HepG2 (cell line): ENCODE measurements at places on chromosomes 11 and 22. TPM values are rescaled to one million over a fixed set of nuclear protein-coding genes. Genes with fewer than 3 reads are reported as not detected.

Gene C11orf71
- 7.8 and 9.4 TPM in 2 replicates for polyA plus RNA-seq

Gene GTSE1
- 7.0 and 10.7 TPM in 2 replicates for polyA plus RNA-seq

Gene POU2F3
- polyA plus RNA-seq: not detected in 2 replicates

GRCh38 chr11:47828284-47828683 lies 19.9 kb downstream of the NUP160 start:
- H3K27ac ChIP-seq: no peak overlapping the region
- DNase-seq: no peak
- no peaks in the 10 kb centered on the region for H3K27me3 ChIP-seq
- H3K36me3 ChIP-seq: peaks cover 46% of the 10 kb centered on the region; the same call in 2 of the 3 replicates

DNA sequence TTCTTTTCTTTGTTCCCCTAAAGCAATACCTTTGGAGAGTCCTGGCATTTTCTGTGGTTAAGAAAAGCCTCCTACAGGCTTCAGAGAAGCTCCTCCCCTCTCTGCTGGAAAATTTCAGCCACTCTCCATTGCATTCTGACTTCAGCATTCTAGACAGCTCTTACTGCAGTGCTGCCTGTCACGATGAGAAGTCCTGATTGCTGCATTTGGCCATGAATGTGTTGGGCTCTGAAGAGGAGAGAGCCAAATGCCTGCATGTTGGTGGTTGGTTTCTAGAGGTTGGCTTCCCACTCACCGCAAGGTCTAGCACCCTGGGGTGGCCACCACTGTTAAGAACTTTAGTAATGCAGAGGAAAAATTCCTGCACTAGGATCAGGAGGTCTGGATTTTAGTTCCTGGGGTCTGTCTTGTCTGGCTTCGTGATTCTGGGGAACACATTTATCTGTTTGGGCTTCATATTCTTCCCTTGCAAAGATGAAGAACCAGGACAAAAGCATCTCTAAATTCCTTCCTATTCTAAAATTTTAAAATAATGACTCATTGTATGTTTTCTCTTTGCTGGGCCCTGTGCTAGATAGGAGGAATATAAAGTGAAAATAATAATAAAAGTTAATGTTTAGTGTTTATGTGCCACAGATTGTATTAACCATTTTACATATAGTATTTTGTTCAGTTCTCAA lies 38.1 kb downstream of the COA4 start:
- no peaks in the 10 kb centered on the region for H3K27me3 ChIP-seq
- H3K36me3 ChIP-seq: peaks cover 31% of the 10 kb centered on the region
- no peak overlapping the region for H3K4me3 ChIP-seq
- no peaks in the 10 kb centered on the region for H3K4me1 ChIP-seq
- DNase-seq: no peak
- H3K27ac ChIP-seq: no peak overlapping the region

DNA sequence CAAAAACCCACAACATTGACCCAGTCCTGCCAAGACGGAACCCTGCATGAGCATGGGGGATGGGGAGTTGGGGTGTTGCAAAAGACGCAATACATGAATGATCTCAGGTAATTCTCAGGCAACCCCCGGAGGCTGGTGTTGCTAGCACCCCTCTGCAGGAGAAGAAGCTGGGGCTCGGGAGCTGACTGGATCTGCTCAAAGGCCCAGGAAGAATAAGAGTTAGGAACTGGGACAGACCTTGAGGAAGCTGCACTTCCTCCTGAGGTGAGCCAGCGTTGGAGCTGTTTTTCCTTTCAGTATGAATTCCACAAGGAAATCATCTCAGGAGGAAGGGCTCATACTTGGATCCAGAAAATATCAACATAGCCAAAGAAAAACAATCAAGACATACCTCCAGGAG lies at the start of gene KRTAP5-9:
Gene KRTAP5-9, plus strand, starts transcription at position 301 of the 400 bp plus-strand sequence. CDS start 238 bp downstream, outside the sequence.
- DNase-seq: no peak
- H3K4me3 ChIP-seq: no peak within 1 kb of the TSS
- H3K27ac ChIP-seq: no peak within 1 kb of the TSS
- no peaks in the 10 kb centered on the region for H3K27me3 ChIP-seq
- peaks cover 86% of the 10 kb centered on the region for H3K4me1 ChIP-seq

DNA sequence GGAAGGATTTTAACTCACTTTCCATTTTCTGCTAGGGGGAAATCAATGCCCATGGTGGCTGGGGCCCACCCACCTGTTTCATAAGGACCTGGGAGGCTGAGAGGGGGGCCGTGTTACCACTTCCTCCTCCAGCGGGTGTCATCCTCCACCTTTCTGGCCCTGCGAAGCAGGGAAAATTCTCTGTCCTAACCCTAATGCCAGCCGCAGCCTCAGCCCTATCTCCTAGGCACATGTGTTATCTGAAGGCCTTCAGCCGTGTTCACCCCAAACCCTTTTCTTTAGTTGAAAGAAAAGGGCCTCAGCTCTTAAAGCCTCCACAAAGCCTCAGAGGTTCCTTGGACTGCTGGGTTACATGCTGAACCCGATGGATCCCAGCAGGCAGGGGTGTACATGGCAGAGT lies 55.4 kb upstream of the NECTIN1 start:
- H3K36me3 ChIP-seq: no peaks in the 10 kb centered on the region
- H3K27me3 ChIP-seq: peaks cover 10% of the 10 kb centered on the region
- H3K4me1 ChIP-seq: no peaks in the 10 kb centered on the region
- no peak overlapping the region for H3K4me3 ChIP-seq

- DNase-seq: no peak
- H3K36me3 ChIP-seq: no peaks in the 10 kb centered on the region
- no peak overlapping the region for H3K4me3 ChIP-seq
- H3K4me1 ChIP-seq: no peaks in the 10 kb centered on the region
Measured at GRCh38 chr11:128737704-128738103, 43.8 kb downstream of the FLI1 start.

DNA sequence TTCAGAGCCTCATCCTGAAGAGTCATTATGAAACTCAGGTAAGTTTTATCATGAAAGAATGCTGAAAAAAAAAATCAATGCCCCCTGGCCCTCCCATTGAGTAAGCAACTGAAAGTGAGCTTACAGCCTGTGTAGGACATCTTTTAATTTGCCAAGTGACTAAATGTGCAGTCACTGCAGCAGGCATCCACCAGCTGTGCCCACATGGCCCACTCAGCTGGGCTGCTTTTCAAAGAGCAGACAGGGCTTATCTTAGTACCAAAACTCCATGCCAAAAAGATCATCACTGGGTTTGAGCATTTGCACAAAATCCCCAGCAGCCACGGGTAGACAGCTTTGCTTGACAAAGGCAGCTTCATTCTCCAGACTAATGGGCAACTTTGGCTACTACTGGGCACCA lies 709.7 kb downstream of the NTM start:
- no peak overlapping the region for H3K27ac ChIP-seq
- H3K36me3 ChIP-seq: no peaks in the 10 kb centered on the region
- DNase-seq: no peak
- no peaks in the 10 kb centered on the region for H3K4me1 ChIP-seq

Gene MPZL2
- polyA plus RNA-seq: 41.0 and 53.7 TPM in 2 replicates

DNA sequence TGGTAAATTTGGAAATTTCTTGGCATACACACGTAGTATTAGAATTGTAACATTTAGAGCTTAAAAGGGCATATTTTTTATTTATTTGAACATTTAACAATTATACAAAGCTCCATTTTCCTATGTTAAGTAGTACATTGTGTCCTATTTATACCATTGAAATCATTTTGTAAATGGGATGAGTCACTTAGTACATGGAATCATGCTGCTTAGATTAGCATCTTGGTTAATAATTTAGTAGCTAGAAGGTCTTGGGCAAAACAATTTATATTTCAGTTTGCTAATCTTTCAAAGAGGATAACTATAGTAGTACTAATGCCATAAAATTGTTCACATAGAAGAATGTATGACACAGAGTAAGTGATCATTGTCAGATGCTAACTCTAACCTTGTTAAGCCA lies 450.1 kb upstream of the LUZP2 start:
- no peaks in the 10 kb centered on the region for H3K36me3 ChIP-seq
- H3K4me3 ChIP-seq: no peak overlapping the region
- H3K27me3 ChIP-seq: no peaks in the 10 kb centered on the region

GRCh38 chr11:34864424-34864823 lies 51.8 kb downstream of the APIP start:
- H3K4me3 ChIP-seq: no peak overlapping the region
- DNase-seq: no peak
- H3K27ac ChIP-seq: no peak overlapping the region
- H3K4me1 ChIP-seq: peaks cover 11% of the 10 kb centered on the region

GRCh38 chr11:27421819-27422494 lies 50.6 kb downstream of the LGR4 start:
- H3K27ac ChIP-seq: no peak overlapping the region
- H3K27me3 ChIP-seq: no peaks in the 10 kb centered on the region
- DNase-seq: no peak
- H3K4me3 ChIP-seq: no peak overlapping the region
- H3K36me3 ChIP-seq: no peaks in the 10 kb centered on the region
- H3K4me1 ChIP-seq: peaks cover 56% of the 10 kb centered on the region

DNA sequence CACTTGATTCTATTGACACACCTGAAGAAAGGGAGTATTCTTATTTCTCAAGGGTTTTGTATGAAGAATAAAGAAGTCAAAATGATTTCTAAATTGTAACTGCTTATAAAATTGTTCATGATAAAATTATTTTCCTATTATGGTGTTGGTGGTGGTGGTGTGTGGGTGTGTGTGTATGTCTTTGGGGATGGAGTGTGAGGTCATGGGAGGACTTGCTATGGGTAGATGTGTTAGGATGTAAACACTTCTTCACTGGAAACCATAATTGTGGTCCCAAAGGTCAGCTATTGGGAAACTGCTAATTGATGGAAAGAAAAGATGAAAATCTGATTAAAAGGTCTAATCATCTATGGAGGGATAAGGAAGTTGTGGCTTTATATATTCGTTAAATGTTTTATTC lies 5.1 kb downstream of the TRIM22 start:
- no peak overlapping the region for H3K27ac ChIP-seq
- no peak overlapping the region for H3K4me3 ChIP-seq
- DNase-seq: no peak
- no peaks in the 10 kb centered on the region for H3K27me3 ChIP-seq
- no peaks in the 10 kb centered on the region for H3K4me1 ChIP-seq

- no peaks in the 10 kb centered on the region for H3K27me3 ChIP-seq
- H3K4me1 ChIP-seq: no peaks in the 10 kb centered on the region
- no peak overlapping the region for H3K27ac ChIP-seq
- no peak for DNase-seq
- no peak overlapping the region for H3K4me3 ChIP-seq
- H3K36me3 ChIP-seq: no peaks in the 10 kb centered on the region
Measured at GRCh38 chr11:16027621-16028020, 328.7 kb downstream of the SOX6 start.

DNA sequence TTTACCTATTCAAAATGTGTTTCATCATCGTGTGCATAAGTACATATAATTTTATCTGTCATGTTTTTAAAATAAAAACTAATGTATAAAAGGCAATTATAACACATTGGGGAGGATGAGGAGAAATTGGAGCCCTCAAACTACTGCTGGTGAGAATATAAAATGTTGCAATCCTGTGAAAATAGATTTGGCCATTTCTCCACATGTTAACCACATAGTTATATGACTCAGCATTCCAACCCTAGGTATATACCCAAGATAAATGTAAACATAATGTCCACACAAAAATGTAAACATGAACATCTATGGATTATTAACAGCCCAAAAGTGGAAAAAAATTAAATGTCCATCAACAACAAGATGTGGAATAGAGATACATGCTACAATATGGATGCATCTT lies 928.0 kb upstream of the FAT3 start:
- H3K27ac ChIP-seq: no peak overlapping the region
- no peaks in the 10 kb centered on the region for H3K36me3 ChIP-seq
- no peaks in the 10 kb centered on the region for H3K27me3 ChIP-seq
- no peaks in the 10 kb centered on the region for H3K4me1 ChIP-seq
- no peak for DNase-seq

DNA sequence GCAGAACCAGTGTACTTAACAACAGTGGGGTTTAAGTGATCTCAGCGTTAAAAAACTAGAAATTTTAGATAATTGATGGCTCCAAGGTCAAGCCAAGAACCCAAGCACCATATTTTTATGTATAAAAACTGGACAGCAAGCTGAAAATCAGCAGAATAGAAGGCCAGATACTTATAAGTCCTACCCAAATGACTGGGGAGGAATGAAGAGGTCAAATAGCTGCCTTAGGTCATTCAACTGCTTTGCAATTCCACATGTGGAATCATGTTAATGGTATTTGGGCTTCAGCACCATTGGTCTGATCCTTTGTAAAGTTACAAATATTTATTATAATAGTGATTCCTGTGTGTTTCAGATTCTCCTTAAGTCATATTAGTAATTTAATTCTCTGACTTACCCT lies 108.4 kb downstream of the FAT3 start:
- no peak for DNase-seq
- no peak overlapping the region for H3K4me3 ChIP-seq
- no peak overlapping the region for H3K27ac ChIP-seq
- H3K36me3 ChIP-seq: no peaks in the 10 kb centered on the region
- H3K4me1 ChIP-seq: no peaks in the 10 kb centered on the region
- H3K27me3 ChIP-seq: no peaks in the 10 kb centered on the region

- H3K4me3 ChIP-seq: no peak overlapping the region
- H3K36me3 ChIP-seq: peaks cover 9% of the 10 kb centered on the region; the same call in 2 of the 3 replicates
- no peaks in the 10 kb centered on the region for H3K27me3 ChIP-seq
- peaks cover 22% of the 10 kb centered on the region for H3K4me1 ChIP-seq
Measured at GRCh38 chr22:20427945-20428417, 9.6 kb downstream of the SCARF2 start.

Gene OR6A2
- not detected in 2 replicates for polyA plus RNA-seq

- H3K27ac ChIP-seq: no peak overlapping the region
- peaks cover 31% of the 10 kb centered on the region for H3K4me1 ChIP-seq
- no peak overlapping the region for H3K4me3 ChIP-seq
- peak; percentile 63 for DNase-seq
Measured at GRCh38 chr22:45192701-45193187, 29.0 kb downstream of the NUP50 start.

- no peaks in the 10 kb centered on the region for H3K27me3 ChIP-seq
- H3K36me3 ChIP-seq: no peaks in the 10 kb centered on the region
- H3K4me1 ChIP-seq: no peaks in the 10 kb centered on the region
- no peak for DNase-seq
Measured at GRCh38 chr22:28514321-28514821, 165.3 kb downstream of the TTC28 start.

DNA sequence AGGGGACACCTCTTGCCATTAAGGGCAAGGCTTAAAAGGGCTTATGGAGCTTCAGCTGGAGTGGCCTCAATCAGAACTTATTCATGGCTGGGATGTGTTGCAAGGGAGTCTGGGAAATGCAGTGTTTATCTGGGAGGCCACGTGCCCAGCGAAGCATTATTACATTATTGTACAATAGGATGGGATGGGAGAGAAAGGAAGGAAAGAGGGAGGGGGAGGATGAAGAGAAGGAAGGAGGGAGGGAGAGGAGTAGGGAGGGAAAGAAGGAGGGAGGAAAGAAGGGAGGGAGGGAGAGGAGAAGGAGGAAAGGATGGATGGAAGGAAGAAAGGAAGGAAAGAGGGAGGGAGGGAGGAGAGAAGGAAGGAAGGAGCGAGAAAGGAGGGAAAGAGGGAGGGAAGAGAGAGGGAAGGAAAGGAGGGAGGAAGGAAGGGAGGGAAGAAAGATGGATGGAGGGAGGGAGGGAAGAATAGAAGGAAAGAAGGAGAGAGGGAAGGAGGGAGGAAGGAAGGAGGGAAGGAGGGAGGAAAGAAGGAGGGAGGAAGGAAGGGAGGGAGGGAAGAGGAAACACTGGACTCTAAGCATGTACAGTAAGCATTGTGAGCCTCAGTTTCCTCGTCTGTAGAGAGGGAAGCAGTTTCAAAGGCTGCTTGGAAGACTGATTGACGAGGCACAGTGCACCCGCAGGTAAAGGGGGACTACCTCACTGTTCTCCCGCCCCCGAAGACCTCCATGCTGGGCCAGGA lies 62.2 kb downstream of the MYEOV start:
- DNase-seq: no peak
- peaks cover 31% of the 10 kb centered on the region for H3K4me1 ChIP-seq
- no peak overlapping the region for H3K27ac ChIP-seq
- no peaks in the 10 kb centered on the region for H3K27me3 ChIP-seq
- H3K36me3 ChIP-seq: no peaks in the 10 kb centered on the region

Gene KRTAP5-9
- polyA plus RNA-seq: 0.42 TPM in 1 of 2 replicates, not detected in the other

Gene RPS3
- 3,295 and 3,616 TPM in 2 replicates for polyA plus RNA-seq

Gene MRGPRX3
- 0.51 and 0.53 TPM in 2 replicates for polyA plus RNA-seq
